Activated naive CD4-positive, alpha-beta T cell treated with anti-CD3 and anti-CD28 coated beads, Interleukin-2, amount 50 U/mL, for 72 hours (primary cell): ENCODE measurements at places on chromosomes 2 and 18. TPM values are rescaled to one million over a fixed set of nuclear protein-coding genes. Genes with fewer than 3 reads are reported as not detected.

The RAD51AP2 gene
- not detected for total RNA-seq

The STARD6 gene
- total RNA-seq: not detected

The PSTPIP2 gene
- total RNA-seq: 2.9 TPM

The CFC1 gene
- total RNA-seq: not detected

The POTEC gene
- not detected for total RNA-seq

GRCh38 chr2:73122536-73122935 is 9.8 kb upstream of the RAB11FIP5 start:
- no peak for DNase-seq

GRCh38 chr2:41197781-41198180 is 745.9 kb upstream of the SLC8A1 start:
- no peak for DNase-seq

DNA sequence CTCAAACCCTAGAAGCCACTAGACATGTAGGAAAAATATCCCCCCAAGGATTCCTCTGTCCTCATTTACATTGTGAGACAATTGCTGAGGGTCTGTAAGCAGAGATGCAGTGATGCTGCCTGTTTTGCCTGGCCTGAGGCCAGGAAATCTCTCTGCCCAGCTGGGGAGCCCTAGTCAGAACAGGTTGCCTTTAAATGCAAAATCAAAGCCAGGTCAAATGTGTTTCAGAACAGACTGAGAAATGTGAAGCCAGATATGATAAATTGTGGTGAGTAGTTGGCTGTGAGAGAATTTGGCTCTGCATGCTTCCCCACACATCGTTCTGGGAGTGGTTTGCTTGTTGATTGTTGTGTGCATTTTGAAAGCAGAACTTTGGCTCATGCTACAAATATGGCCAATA is 38.4 kb upstream of the NXPH2 start:
- DNase-seq: no peak

GRCh38 chr2:65786007-65786717 is 353.8 kb upstream of the SPRED2 start:
- no peak for DNase-seq

- DNase-seq: no peak
These were observed 229.5 kb downstream of the ETAA1 start for GRCh38 chr2:67626656-67627055.

DNA sequence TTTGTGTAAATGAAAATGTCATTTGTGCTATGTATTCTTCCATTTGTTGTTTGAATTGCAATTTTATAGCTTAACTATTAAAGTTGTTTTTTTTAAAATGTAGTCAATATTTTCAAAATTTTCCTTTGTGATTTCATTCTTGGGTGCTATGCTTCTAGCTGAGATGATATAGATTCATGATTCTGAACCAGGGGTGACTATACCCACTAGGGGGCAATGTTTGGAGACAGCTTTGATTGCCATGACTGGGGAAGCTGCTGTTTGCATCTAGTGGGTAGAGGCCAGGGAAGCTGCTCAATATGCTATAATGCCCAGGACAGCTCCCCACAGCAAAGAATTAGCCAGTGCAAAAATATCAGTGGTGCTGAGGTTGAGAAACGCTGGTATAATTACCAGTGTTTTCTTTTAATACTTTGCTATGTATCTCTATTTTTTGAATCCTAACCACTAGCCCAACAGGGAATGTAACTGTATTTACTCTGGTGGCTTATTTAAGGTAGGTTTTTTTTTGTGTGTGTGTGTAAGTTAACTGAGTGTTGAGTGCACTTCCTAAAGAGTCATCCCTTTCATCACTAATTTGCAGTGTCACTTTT is 99.7 kb downstream of the MEP1B start:
- peak; percentile 49 for DNase-seq

DNA sequence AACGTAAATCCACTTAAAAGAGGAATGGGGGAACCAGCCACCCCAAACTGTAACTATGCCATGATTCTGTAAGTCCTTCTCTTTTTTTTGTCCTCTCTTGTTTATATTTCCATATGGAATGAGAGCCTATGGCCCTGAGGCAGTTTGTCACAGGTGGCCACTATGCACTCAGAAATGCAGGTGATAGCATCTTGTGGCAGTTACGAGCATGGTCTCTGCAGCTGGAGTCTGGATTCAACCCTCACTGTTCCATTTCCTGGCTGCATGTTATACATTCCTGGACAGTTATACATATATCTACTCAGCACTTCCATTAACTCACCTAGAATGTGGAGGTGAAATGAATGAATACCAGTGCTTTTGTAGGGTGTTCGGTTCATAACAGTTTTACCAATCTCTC is 291.5 kb upstream of the FANCL start:
- no peak for DNase-seq

- DNase-seq: no peak
These were observed 1060.8 kb downstream of the CNTNAP5 start for GRCh38 chr2:125085904-125086303.

- DNase-seq: no peak
These were observed 80.7 kb upstream of the RASGRP3 start for GRCh38 chr2:33395655-33396249.

DNA sequence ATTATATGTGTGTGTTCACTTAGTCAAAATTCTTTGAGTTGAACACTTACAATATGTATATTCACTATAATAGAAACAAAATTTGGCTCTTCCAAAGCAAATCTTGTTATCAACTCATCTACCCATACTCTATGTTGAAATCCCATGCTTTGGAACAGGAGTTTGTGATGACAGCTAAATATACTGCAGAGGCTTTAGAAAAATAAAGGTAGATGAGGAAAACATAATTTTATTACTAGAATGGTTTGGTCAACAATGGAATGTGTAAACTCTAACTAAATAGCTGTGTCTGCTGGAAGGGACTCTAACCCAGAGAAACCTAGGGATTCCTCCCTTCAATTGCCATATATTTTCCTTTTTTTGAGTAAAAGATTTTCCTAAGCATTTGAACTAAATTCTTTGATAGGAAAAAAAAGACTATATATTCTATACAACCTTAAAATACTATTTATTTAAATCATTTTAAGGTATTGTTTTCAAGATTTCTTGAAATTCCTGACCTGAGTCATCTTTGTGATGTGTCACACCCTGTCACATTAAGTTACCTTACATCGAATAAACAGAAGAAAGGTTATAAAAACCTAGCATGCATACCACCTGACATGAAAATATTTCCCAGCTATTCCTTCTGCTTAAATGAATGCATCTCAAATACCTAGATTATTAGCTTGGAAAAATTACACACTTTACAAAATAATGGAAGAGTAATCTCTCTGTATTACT is 175.5 kb downstream of the OTX1 start:
- DNase-seq: no peak

- no peak for DNase-seq
These were observed 450 bp downstream of the KCNH7 start for GRCh38 chr2:162838136-162838497.

DNA sequence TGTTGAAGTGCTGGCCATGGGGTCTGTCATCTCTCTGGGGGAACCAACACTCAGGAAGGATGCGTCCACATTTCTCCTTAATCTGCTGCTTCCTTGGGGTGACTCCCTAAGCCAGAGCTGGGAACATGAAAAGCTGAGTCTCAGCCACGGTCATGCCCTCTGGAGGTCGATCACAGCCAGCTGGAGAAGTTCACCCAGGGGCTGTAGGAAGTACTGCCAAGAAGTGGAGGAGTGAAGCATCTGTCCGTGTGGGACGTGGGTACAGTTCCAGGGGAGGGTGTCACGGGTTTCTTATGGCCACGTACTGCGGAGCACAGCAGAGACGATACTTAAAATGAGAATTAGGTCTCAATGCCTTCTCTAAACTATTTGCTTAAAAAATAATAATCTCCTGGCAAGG is 42.4 kb upstream of the IGFBP2 start:
- no peak for DNase-seq

- DNase-seq: no peak
These were observed 24.9 kb downstream of the MERTK start for GRCh38 chr2:111923276-111923804.

DNA sequence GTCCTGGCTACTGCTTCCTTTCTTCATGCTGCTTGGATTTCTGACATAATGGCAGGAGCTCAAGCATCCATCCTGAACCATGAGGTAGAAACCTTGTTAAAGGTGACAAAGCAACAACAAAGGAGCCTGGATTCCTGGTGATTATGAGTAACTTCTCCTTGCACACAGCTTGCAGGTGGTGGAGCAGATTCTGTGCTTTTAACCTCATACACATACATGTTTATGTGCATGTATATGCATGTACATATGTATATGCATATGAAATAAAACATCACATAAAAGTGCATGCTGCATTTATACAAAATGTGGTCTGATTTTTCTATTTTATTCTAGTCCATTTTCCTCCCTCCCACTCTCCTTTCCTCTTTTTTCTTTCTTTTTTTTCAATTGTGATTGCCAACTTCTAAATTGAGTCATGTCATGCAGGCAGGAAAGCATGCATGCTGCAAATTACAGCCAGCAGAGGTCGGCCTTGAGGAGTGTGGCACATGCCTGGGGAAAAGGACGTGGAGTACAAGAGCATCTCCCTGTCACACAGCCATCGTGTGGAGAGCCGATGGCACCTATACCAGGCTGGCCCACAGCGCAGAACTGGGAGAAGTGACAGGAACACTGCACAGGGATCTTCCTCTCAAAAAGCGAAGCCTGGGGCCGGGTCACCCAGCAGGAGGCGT is 17.9 kb downstream of the LCT start:
- no peak for DNase-seq

DNA sequence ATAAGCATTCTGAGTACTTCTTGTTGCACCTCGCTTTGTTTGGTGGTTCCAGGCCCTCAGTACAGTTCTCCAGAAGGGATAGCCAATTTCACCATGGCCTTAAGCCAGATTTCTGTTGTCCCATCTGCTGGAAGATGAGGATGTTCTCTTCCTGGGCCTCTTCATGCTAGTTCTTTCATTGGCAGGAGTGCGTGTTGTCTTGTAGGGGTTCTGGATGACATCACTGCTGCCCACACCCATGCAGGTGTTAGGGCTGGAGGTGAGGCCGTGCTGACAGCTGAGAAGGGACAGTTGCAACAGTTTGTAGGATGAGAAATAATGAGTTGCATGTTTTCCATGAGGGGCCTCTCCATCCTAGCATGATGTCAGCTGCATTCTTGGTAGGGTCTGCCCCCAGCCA is 142.9 kb downstream of the LDLRAD4 start:
- DNase-seq: no peak

DNA sequence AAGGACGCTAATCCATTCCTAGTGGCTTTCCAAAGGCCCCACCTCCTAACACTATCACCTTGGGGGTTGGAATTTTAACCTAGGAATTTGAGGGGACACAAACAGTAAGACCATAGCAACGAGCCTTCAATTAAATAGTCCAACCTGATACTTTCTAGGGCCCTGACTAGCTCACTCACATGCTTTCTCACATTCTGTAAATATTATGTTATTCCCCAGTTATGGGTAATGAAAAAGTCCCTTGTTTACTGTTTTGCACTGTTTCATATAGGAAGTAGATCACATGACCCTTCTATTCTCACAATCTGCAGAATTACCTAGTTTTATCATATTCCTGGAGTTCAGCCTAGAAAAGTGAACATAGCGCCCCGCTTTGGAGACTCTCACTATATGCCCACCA is 1212.1 kb upstream of the ACVR2A start:
- DNase-seq: no peak
